K562 (cell line): ENCODE measurements at places on chromosomes 16 and 17. TPM values are rescaled to one million over a fixed set of nuclear protein-coding genes. Genes with fewer than 3 reads are reported as not detected.

ZNF423 gene
- polyA plus RNA-seq = not detected in 2 replicates

HSPB9 gene
- 0.05 and 0.13 TPM in 2 replicates for polyA plus RNA-seq

GRCh38 chr17:42647778-42648177 is 11.3 kb upstream of the TUBG2 start:
- DNase-seq = no peak

DNA sequence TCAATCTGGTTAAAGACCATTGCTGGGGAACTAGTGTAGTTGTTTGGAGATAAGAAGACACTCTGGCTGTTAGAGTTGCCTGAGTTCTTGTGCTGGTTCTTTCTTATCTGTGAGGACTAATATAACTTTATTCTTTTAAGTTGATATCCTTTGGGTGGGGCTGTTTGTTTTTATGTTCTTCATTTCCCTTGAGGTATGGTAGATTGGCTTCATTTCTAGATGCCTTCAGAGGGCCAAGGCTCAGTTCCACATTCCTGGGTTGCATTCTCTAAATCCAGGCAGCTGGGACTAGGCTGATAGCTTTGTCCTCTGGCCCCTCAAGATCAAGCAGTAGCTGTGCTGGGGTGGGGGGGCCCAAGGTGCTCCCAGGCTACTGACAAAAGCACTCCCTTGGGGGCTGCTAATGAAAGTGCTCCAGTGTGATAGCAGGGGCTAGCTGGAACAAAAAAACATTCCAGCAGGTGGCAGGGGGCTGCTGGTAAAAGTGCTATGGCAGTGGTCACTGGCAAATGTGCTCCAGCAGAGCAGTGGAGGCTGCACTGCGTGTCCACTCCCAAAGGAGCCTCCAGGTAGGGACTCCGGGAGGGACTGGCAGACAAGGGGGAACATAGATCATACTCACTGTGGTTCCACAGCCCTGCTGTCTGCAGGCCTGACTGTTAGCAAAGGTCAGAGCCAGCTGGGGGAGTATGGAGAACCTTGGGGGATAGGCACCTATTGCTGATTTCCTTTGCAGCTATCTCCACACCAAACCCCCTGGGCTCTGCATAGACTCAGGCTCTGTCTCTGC is 45.9 kb upstream of the KCNJ16 start:
- no peak for DNase-seq

- DNase-seq = no peak
These were observed 1.5 kb upstream of the MARF1 start for GRCh38 chr16:15644267-15644961.
